Activated CD4-positive, CD25-positive, alpha-beta regulatory T cell treated with anti-CD3 and anti-CD28 coated beads, Interleukin-2, amount 50 U/mL, for 72 hours (primary cell): ENCODE measurements at places on chromosomes 13 and 19.

- peak; percentile 72 for DNase-seq
Measured at GRCh38 chr19:53192771-53193534, at the start of gene ZNF665. Gene ZNF665 (minus strand): TSS chr19:53193358. CDS start chr19:53182898, 10,460 bp downstream.

DNA sequence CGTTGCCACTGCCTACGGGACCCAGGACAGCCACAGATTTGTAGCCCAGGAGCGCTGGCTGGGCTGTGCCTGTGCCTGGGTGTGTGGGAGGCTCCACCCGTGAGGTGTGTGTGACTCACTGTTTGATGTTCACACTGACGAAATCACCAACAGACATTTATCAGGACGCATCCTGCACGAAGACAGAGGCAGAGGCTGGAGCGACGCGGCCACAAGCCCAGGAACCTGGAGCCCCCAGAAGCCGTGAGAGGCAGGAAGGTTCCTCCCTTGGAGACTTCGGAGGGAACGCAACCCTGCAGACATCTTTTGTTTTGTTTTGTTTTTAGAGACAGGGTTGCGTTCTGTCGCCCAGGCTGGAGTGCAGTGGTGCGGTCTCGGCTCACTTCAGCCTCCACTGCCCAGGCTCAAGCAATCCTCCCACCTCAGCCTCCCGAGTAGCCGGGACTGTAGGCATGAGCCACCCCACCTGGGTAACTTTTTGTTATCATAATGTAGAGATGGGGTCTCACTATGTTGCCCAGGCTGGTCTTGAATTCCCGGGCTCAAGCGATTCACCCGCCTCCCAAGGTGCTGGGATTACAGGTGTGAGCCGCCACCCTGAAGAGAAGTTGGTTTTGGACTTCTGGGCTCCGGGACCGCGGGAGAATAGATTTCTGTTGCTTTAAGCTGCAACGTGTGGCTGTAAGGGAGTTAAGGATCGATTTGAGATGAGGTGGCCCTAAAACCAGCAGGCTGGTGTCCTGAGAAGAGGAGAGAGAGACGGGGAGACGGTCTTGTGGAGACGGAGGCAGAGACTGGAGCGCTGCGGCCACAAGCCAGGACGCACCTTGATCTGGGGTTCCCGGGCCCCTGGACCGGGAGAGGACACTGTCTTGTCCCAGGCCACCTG is 24.9 kb upstream of the WDR18 start:
- no peak for DNase-seq

DNA sequence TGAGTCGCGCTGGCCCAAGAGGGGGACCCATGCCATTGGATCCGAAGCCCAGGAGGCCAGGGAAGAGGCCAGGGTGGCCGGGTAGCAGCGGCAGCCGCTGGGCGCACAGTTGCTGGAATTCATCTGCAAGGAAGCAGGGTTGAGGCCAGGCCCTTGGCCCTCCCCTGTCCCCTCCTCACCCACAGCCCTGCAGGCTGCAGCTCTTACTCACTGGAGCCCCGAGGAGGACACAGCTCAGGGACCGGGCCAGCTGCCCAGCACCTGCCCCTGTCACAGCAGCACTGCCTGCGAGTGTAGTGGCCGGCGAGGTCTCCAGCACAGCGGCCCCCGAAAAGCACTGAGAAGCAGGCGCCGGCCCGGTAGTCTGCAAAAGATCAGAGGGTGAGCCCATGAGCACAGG is 11.2 kb downstream of the FBN3 start:
- DNase-seq: no peak

- no peak for DNase-seq
Measured at GRCh38 chr13:40337651-40338050, 328.8 kb downstream of the FOXO1 start.

DNA sequence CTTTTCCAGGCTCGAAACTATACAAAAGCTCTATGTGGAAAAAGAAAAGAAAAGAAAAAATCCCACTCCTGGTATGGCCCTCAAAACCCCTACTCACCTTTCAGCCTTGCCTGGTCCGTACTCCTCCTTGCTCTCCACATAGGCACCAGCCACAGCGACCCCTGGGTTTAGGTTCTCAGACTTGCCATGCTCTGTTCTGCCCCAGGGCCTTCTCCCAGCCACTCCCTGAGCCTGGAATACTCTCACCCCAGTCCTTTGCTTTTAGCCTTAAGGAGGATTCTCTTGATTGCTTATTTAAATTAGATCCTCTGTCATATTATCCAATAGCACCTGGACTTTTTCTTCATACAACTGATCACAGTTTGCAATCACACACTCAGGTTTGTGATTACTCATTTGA is 522.5 kb downstream of the DIAPH3 start:
- no peak for DNase-seq

GRCh38 chr19:30924670-30925069 is 424.6 kb downstream of the TSHZ3 start:
- no peak for DNase-seq

DNA sequence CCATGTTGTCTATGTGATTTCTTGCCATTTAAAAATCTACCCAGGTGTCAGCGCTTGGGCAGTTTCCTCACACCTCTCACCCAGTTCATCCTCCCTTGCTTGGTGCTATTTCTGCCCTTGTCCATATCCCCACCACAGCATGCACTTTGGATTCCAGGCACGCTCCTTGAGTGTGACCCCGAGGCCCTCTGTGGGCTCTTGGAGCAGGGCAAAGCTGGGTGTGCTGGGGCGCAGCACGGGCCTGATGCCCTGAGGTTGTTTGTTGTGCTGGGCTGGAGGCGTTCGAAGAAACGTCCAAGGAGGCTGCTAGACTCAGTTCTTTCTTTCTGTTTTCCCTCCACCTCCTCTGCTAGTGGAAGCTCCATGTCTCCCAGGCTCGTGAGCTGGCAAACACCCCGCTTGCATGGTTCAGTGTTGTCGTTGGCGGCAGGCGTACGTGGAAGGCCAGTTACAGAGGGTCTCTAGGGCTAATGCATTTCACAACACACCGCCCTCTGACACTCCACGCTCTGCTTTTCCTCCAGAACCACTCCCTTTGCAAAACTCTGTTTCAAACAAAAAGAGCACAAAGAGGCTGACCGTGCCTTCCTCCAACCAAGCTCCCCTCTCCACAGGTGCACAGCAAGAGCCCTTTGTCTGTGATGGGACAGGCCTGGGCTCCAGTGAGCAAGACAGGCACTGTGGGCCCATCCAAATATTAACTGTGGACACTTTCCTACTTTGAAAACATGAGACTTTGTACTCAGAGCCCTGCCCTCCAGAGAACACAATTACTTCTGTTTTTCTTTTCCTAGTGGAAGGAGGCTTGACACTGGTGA is 117.7 kb upstream of the GJB6 start:
- no peak for DNase-seq

GRCh38 chr19:1080360-1081161 is 13.6 kb downstream of the ARHGAP45 start:
- DNase-seq: peak; percentile 32

- no peak for DNase-seq
Measured at GRCh38 chr13:44972956-44973581, 16.2 kb downstream of the NUFIP1 start.

- DNase-seq: no peak
Measured at GRCh38 chr13:24995225-24995804, 100.6 kb upstream of the PABPC3 start.

DNA sequence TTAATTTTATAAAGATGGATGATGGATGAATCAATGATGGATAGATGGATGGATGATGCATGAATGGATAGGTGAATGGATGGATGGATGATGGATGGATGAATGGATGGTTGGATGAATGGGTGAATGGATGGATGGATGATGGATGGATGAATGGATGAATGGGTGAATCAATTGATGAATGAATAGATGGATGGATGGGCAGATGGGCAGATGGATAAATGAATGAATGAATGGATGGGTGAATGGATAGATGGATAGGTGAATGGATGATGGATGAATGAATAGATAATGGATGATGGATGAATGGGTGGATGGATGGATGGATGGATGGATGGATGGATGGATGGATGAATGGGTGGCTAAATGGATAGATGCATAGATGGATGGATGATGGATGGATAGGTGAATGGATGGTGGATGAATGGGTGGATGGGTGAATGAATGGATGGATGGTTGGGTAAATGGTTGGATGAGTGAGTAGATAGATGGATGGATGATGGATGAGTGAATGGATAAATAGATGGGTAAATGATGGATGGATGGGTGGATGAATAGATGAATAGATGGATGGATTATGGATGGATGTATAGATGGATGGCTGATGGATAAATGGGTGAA is 12.8 kb downstream of the ZNF579 start:
- no peak for DNase-seq

DNA sequence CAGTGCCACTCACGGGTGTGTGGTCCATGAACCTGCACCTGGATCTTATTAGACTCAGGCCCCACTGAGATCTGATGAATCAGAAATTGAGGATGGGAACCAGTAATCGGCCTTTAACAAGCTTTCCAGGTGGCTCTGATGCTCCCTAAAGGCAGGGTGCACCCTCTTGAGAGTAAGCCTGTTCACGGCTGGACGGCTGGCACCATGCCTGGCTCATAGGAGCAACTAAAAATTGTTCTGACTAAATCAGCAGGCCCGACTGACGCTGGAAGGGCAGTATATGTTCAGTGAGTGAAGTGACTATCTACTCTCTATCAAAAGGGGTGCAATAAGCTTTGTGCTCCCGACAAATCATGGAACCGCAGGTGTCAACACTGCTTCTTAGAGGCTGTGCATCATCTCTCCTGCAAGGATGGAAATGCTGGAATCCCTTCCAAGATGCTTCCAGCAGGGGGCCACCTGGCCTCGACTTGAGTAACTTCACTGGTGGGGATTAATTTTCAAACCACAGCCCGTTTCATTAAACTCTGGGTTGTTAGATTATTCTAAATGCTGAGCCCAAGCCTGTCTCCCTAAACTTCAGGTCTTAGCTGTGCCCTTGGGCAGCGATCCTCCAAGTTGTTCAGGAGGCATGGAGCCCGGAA is 28.4 kb downstream of the TMTC4 start:
- no peak for DNase-seq

GRCh38 chr19:11848200-11848593 is 329 bp upstream of the ZNF439 start:
- DNase-seq: no peak

DNA sequence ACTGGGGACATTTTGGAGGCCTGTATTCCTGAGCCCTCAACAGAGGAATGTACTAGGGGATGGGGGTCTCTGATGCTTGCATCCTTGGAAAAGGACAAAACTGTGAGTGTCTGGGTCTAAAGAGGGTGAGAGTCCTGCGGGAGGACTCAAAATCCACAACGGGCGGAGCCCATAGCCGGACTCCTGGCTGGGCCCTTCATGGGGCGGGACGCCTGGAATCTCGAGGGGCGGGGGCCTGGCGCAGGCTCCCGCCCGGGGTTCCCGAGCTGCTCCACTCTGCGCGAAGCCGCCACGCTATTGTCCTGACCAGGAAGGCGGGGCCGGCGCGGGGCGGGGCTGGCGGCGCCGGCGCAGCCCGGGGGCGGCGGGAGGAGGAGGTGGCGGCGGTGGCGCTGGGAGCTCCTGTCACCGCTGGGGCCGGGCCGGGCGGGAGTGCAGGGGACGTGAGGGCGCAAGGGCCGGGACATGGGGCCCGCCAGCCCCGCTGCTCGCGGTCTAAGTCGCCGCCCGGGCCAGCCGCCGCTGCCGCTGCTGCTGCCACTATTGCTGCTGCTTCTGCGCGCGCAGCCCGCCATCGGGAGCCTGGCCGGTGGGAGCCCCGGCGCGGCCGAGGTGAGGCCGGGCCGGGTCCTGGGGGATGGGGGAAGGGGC is at the start of gene APLP1:
Gene APLP1 (plus strand): TSS at position 403 of the 651 bp plus-strand sequence. CDS start 63 bp downstream, at position 466.
- peak; percentile 74 for DNase-seq

DNA sequence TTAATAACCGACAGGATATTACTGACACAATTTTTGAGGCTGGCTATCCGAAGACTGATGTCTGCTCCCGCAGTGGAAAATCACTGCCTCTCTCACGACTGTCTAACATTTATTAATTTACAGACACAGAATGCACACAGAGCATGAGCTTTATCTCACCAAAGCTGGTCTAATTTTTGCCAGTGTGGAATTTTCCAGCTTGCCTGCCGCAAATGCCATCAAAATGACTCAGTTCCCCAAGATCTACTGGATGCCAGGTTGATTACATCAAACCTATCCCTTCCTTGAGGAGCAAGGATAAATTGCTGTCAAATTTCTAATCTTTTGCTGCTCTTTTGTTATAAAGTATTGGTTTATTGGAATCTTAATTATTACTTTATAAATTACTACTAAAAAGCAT is 1775.1 kb upstream of the PCDH20 start:
- no peak for DNase-seq

DNA sequence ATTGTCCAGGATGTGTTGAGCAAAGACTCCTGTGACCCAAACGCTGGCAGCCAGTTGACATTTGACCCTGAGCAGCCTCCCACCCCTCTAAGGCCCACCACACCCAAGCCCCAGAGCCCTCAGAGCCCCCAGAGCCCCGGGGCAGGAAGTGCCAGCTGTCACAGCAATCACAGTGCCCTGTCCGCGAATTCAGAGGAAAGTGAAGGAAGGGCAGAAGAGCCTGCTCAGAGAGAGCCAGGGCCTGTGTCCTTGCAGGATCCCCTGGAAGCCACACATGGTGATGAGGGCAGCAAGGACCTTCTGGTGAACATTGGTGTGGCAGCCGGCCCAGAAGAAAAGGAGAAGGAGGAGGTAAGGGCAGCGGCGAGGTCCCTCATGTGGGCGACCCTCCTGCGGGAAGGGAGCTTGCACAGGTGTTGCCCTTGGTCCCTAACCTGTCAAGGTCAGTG is 63.7 kb downstream of the SPATA13 start:
- DNase-seq: no peak
